GM13977 (cell line): ENCODE measurements at places on chromosomes 5 and 9.
A peak's percentile ranks its signal among the peaks of the same experiment; 100 is the strongest.

DNA sequence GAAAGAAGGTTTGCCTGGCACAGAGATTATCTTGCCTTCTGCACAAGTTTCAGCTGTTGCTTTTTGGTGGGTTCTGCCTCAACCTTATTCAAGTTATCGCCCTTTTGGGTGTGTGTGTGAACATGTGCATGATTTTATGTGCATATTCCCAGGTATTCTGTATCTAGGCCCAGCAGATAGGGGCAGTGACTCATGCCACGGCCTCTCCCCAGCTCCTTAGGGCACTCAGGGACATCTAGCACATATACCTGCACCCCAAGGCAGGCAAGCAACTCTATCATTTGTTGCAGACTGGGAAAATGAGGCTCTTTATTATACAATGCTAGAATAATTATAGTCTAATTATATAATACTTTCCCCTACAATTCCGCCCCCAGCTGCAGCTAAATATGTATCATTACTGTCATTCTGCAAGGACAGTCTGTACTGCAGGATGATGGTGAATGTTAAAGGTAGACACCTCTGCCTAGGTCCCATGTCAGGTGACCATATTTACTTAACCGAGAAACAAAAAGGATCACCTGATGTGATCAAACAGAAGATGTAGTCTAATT lies 128.9 kb downstream of the PDE8B start:
- no peak for DNase-seq

DNA sequence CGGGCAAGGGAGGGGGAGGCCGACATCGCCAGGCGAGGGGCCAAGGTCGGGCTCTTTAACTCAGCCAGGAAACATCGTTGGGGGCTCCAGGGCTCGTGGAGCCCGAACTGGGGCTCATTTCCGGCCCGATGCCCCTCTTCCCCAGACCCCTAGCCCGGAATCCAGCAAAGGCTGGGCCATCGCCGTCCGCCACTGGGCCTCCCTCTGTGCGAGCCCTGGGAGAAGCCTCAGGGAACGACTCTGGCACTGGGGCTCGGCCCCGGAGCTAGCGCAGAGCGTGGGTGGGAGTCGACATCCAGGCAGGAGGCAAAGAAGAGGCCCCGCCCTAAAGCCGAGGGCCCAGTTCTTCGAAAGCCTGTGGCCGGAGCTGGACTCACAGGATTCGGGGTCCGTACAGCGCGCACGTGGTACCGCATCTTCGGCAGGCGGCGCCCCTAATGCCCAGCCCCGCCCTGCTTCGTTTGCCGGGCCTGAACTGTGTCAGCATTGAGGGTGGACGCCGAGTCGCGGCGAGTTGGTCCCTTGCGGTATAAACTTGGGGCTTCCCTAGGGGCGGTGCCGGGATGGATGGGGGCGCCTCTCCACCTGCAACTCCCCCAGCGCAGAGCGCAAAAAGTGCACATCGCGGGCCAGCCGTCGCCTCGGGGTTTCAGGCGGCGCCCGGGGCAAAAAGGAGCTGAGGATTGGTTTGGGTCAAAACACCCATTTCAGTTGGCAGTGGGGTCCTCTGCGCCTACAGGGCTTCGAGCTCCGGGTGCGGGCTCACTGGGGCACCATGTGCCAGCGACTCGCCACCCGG lies 3.6 kb upstream of the PAX5 start:
- DNase-seq, result peak; percentile 58

DNA sequence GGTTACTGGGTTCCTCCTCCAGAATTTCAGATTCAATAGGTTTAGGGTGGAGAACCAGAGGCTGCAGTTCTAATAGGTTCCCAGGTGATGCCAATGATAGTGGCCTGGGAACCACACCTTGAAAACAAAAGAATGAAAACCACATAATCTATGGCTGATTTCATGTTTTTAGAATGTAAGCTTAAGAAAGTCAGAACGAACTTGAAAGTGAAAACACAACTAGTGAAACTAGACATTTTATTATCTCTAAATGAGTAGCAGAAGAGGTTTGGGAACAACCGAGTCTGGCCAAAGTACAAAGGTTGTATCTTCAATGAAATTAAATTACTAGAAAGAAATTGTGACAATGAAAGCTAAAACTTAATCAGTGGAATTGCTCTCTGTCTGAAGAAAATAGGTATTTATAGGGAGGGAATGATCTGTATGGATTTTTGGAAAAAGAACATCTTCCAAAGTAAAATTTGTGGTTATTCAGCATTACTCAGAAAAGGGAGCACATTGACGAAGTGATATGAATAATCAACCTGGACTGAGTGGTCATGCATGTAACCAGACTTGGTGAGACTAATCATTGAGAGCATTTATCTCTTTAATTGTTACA lies 24.9 kb upstream of the CEP120 start:
- DNase-seq, result peak; percentile 23

- no peak for DNase-seq
Observed at GRCh38 chr9:134128727-134129679, 6.9 kb upstream of the WDR5 start.

DNA sequence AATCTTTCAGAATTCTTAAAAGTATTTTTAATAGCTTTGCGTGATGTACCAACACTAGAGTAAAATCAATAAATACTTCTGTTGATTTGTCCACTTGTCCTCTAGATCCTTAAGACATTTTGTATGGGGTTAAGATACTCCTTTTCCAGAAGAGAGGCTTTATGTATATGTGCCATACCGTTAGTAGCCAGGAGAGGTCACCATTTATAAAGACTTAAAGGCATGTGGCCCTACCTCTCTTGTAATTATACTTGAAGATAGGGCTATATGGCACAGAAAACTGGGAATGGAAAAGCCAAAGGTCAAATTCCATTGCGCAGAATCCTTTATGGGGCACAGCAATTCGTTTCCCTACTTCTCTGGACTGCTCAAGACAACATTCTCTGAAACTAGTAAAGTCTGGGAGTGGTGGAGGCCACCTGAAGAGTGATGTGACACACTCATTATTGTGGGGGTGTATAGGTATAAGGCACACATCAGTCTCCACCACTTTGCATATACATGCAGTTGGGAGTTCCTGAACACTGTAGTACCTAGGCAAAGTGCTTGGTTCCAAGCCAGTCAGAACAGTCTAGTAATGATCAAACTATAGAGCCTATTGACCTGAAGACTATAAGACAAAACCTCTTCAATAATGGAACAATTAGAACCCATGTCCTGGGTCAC lies 140.1 kb upstream of the FBXL17 start:
- peak; percentile 37 for DNase-seq

- no peak for DNase-seq
Observed at GRCh38 chr5:143574236-143574635, 170.8 kb upstream of the NR3C1 start.

DNA sequence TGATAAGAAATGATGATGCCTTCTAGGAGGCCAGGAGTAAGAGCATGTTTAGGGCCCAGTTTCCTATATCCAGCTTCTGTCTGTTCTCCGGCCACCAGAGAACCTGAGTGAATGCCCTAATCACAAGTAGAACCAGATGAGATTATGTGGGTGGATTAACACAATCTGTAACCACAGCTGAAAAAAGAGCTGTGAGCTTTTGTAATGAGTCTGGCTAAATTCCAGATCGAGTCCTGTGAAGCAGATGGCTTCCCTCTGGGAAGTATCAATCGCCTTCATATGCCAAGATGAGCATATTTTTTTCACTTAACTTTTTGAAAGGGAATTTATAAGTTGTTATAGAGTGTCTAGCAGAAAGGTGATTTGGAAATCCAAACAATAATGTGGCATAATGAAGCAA lies 99.8 kb downstream of the NNT start:
- DNase-seq, result no peak

- DNase-seq, result no peak
Observed at GRCh38 chr5:142661957-142662356, 23.9 kb downstream of the FGF1 start.

DNA sequence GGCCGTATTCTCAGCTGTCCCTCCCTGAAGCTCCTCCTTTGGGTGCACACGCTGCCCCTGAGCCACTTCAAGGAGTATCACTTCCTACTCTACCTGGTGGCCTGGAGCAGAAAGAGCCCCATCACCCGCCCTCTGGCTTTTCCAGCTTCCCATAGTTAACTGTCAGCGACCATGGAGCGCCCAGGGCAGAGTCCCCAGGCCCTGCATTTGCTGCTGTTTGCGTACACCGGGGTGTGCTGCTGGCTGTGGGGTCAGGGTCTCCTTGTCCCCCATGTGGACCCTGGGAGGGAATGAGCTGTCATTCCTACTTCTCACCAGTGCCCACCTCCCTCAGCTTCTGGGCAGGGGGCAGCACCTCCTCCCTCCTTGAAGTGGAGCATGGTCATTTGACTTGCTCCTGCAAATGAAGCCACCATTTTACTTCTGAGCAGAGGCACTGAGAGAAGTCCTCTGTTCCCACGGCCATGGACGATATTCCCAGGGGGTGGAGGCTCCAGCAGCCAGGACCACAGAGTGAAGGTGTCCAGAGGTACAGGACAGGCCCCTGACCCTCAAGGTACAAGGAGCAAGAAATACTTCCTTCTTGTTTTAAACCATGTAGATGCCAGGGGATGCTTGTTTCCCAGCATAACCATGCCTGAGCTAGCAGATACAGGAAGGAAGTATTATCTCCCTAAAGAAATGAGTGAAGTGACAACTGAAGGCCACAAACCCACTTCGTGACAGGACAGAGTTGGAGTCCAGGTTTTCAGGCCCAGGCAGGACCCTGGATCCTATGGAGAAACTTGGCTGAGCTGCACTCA lies 40.6 kb upstream of the COL5A1 start:
- DNase-seq, result no peak

DNA sequence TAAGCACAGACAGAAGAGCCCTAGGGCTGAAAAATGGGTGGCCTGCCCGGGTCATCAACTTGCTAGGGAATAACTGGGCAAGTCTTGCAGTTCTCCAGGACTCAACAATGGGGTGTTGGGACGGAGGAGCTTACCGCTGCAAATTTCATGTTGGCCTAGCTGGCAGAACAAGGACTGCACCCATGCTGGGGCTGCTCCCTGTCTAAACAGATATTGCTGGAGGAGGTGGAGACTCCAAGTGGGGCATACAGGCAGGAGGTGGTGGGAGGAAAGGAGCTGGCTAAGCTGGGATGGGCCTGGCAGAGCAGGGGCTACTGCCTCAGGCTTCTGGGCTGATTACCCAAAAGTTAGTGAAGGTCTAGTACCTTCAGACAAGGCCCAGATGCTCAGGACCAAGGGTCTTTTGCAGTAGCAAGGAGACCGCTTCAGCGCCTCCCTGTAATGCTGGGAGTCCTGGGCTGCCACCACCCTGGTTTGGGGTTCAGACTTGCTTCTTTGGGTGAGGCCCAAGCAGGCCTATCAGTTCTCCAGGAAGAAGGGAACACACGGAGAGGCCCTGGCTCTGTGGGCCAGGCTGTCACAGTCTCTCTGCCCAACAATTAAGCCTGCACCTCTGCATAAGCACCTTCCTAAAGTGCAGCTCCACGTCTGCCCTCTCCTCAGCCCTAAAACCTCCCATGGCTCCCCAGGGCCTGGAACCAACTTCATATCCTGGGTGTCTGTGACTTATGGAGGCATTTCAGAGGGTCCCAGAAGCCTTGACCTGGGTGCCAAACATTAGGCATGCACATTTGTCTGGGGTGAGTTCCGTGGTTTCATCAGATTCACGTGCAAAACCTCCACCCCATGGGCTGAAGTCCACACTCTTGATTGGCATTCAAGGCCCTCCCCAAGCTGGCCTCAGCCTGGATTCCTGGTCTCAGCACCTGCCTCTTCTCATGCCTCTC lies 24.2 kb upstream of the KIF12 start:
- no peak for DNase-seq

DNA sequence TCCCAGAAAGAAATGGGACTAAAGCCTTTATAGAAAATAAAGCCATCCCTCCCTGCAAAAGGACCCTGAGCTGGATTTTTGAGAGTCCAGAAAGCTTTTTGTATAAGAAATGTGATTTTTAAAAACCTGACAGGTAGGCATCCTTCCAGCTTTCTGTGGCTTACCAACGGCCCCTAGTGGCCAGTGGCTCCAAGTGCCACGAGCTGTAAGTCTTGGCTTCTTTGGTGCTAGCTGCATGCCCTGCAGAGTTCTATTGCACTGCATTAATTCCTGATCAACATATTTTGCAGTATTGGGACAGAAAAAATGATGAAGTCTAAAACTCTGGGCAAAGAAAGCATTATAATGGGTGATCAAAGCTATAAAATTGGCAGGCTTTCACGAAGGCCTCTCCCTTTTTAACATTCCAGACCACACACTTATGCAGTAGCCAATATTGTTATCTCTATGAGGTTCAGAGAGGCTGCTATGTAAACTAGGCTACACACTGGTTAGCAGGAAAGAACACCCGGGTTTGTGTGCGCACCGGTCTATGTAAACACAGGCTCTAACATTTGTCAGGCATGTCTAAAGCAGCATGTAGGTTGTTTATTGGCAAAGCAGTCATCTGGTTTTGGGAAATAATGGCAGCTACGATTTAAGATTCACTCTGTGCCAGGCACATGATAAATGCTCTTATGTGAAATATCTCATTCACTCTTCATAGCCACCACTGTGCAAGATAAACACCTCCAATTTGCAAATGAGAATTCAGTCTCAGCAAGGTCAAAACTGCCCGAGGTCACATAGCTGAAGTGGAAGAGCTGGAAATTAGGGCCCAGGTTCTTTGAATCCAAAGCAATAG lies 55.2 kb downstream of the NMUR2 start:
- DNase-seq, result peak; percentile 49

DNA sequence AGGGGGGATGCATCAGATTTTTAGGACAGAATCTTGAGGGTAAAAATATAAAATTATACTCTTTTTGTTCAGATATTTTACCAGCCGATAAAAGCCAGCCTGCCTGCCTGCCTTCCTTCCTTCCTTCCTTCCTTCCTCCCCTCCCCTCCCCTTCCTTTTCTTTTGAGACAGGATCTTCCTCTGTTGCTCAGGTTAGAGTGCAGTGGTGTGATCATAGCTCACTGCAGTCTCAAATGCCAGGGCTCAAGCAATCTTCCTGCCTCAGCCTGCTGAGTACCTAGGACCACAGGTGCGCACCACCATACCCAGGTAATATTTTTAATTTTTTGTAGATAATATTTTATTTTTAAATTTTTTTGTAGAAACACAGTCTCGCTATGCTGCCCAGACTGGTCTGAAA lies 330.0 kb downstream of the CCDC171 start:
- DNase-seq, result no peak

GRCh38 chr5:75009556-75010345 lies 42.6 kb downstream of the GCNT4 start:
- no peak for DNase-seq

GRCh38 chr9:100492952-100493351 lies 20.0 kb downstream of the TMEFF1 start:
- no peak for DNase-seq

- DNase-seq, result peak; percentile 95
Observed at GRCh38 chr9:137277329-137278041, at the start of gene TOR4A. Gene TOR4A, plus strand, starts transcription at chr9:137277726. Its CDS starts 964 bp downstream, at chr9:137278690.

GRCh38 chr9:136881691-136882108 lies 4.6 kb upstream of the TRAF2 start:
- DNase-seq, result peak; percentile 64
